ENCODE measurements at places on chromosomes 2 and 18.

DNA sequence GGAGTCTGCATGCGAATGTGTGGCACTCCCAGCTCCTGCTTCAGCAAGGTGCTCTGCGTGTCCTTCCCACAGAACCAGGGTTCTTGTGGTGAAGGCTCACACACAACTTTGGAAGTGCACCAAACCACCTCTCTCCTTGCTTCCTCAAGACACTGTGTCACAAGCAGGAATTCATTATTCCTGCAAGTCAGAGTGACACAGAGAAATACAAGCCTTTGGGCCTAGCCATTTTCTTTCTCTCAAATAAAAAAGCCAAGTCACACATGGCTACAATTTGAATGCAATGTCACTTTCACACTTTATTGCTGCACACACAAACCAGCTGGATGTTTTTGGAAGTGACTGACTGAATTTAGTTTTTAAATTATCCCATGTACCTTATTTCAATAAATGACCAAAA lies 30.1 kb upstream of the THOC1 start:
- no peak for DNase-seq

DNA sequence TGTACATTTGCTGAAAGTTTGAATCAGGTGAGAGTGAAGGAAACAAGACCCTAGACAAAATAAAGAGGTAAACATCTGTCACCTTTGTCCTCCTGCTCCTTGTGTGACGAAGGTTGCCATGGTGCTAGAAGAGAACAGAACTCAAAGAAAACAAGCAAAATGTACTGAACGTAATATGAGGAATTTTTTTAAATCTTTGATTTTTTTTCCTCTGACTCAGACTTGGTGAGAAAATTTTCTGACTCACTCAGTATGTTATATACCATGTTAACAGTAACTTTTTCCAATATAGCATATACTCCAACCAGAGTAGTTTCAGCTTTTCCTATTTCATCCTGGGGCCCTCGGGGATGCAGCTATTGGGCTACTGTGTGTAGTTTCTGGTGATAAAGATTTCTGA lies 2114.6 kb upstream of the PIK3C3 start:
- DNase-seq = peak; percentile 63

- no peak for DNase-seq
These were observed 1.7 kb downstream of the STAM2 start for GRCh38 chr2:152173831-152174230.

- peak; percentile 84 for DNase-seq
These were observed 81.5 kb downstream of the NRP2 start for GRCh38 chr2:205763708-205764211.

- DNase-seq = no peak
These were observed 219.6 kb upstream of the RAB12 start for GRCh38 chr18:8389391-8390340.

GRCh38 chr18:48767090-48767690 lies 183.6 kb downstream of the SMAD7 start:
- DNase-seq = peak; percentile 76

DNA sequence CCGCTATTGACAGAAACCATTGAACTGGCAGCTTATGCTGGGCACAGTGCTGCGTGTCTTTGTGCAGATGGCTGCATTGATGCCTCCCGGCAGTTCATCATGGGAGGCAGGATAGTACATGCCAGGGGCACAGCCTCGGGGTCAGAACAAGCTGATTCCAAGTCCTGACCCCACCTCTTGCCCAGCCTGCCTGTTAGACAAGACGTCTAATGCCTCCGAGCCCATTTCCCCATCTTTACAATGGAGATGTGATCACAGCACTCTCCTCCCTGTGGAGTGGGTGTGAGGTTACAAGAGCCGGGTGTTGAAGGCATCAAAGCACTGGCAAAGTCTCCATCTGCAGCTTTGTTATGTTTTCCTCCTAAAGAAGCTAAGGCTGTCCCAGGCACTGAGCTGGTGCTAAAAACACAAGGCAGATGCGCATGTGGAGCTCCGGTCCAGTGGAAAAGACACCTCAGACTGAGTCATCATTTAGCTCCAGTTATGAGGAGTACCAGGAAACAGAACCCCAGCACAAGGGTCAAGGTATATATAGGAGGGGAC lies 125.7 kb upstream of the EPAS1 start:
- no peak for DNase-seq

- DNase-seq = no peak
These were observed 231.5 kb downstream of the AFF3 start for GRCh38 chr2:99910902-99911301.

GRCh38 chr2:220280736-220281135 lies 653.3 kb downstream of the SLC4A3 start:
- DNase-seq = no peak

DNA sequence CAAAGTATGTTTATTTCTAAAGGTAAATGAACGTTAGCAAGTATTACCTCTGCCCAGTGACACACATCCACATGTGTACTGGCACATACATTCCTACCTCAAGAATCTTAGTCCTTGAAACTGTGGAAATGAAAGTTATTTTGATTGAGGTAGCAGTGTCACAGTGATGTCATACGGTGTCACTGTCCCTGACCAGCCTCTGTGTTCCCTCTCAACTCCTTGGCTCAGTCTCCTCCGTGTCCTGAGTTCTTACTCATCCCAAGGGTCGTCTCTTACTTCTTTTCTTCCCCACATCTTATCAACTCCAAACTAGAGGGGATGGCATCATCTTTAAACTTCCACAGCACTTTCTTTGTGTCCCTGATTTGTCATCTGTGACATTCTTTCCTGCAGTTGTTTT lies 3.3 kb downstream of the NCK2 start:
- DNase-seq = no peak

DNA sequence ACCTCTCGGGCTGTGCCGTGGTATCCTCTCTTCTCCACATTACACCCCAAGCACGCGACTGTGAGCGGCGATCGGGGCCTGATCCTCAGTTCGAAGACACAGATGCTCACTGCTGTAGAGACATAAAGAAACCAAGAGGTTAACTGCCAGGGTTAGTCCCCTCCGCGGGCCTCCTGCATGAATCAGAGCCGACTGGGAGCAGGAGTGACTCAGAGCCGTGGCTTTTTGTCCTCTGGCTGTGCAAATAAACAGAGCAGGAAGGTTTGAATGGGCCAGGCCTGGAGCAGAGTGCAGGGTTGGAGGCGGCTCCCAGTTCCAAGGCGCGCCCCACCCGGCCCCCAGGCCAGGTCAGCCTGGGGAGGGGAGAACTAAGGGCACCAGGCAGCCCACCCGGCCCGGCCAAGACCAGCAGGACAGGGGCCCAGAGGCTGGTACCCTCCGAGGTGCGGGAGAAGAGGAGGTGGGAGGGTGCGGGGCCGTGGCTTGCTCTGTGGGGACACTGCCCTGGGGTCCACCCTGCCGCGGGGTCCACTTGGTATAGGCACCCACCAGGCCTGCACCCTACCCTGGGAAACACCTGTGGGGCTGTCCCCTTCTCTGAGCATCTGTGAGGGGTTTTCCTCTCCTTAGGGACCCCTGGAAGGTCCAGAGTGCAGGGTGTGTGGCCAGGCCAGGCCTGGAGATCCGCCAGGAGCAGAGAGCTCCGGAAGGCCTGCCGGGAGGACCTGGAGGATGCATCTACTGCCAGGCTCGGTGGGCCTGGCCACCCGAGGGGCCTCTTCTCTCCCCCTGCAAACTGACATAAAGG lies 16.5 kb downstream of the TWIST2 start:
- DNase-seq = peak; percentile 85

Data from retinal pigment epithelial cell (primary cell).